KG1 (cell line): ENCODE measurements at places on chromosomes 11 and 22.

DNA sequence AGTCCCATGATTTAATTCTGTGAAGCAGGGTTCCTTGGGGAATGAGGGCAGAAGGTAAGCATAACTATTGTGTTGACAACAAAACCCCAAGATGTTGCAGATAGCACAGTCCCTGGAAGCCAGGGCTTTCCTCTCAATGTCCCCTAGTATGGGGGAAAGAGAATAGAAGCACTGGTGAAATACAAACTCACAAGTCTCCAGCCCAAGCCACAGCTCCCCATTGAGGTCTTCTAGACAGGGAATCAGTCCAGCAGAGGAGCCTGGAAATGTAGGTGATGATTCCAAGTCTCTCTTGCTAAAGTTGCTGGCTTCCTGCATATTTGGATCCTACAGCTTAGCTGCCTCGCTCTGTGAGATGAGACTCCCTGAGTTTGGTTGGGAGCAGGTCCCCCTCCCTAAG, 31.7 kb upstream of the DRD2 start:
- no peak for DNase-seq

DNA sequence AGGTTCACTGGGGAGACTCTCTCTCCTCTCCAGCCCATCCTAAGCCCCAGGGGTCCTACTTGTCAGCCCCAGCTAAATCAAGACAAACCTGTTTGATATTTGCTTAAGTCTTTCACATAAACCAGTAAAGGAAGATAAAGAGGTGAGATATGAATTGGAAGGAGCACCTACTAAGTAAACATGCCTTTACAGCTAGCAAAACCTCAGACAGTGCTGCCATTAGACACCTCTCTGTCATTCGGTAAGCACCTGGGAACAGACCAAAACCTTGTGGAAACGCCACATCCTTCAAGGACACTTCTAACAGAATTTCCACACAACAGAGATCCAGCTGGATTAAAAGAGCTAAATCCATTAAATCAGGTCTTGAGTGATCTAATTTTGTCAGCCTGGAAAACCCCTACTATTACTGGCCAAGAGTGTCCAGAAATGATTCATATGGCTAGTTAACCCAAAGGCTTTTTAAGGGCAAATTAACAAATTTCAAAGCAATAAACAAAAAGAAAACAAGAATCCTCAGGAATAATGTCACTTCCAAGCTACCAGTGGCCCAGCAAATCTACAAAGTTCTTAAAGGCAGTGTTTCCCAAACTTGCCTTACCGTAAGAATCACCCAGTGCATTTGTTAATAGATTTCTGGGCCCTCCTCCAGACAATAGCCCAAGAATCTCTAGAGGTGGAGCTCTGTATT, 2.4 kb downstream of the VPS37C start:
- no peak for DNase-seq

DNA sequence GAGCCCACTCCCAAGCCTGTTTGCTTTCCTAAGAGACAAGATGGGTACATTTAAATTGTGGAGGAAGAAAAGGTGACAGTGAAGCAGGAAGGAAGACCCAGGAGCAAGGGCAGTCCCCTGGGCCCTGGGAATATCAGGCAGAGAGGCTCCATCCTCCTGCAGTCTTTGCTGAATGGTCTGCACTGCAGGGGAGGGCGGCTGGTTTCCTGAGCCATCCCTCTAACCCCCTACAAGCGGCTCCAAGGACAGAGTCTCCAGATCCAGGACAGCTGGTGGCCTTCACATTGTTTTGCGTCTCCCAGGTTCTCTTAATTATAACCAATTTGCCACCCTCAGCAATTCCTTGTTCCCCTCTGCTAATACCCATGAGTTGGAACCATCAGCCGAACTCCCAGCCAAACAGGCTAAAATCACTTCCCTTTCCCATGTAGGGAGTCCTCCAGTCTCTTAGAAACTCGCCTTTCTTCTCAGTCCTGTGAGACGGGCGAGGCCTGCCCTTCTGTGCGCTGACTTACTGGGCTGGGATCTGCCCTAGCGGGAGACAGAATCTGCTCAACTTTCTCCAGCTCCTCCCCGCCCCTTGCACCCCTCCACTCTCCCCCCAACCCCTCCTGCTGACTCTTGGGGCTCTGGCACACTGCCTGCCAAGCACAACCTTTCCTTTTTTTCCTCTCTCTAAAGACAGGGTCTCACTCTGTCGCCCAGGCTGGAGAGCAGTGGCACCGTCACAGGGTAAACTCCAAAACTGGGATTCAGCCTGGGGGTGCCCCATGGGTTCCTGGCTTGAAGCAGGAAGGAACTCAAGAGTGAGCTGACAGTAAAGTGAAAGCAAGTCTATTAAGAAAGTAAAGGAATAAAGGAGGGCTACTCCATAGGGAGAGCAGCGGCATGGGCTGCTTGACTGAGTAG, 53.4 kb upstream of the EMID1 start:
- DNase-seq, result no peak

GRCh38 chr11:101576456-101576855, 7.4 kb downstream of the TRPC6 start:
- no peak for DNase-seq

- no peak for DNase-seq
These were observed 32.7 kb upstream of the CCDC34 start for GRCh38 chr11:27395556-27396258.

DNA sequence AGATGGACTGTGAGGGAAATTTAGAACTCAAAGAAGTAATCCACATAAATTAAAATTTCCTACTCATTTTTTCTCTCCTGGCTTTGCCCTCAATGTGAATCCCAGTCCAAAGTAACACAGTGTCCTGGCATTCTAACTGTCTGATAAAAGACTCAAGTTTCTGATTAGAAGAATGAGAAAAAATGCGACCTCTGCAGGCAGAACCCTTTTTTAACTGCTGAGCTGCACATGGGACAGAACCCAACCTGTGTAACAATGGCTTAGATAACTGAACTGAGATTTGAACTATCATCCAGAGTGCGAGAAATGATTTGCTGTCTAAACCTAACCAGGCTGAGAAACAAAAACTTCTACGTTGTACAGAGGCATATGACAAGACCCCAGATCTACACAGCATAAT, 385.6 kb upstream of the LRRC4C start:
- DNase-seq, result no peak

GRCh38 chr22:38761202-38762162, 5.7 kb upstream of the SUN2 start:
- no peak for DNase-seq

DNA sequence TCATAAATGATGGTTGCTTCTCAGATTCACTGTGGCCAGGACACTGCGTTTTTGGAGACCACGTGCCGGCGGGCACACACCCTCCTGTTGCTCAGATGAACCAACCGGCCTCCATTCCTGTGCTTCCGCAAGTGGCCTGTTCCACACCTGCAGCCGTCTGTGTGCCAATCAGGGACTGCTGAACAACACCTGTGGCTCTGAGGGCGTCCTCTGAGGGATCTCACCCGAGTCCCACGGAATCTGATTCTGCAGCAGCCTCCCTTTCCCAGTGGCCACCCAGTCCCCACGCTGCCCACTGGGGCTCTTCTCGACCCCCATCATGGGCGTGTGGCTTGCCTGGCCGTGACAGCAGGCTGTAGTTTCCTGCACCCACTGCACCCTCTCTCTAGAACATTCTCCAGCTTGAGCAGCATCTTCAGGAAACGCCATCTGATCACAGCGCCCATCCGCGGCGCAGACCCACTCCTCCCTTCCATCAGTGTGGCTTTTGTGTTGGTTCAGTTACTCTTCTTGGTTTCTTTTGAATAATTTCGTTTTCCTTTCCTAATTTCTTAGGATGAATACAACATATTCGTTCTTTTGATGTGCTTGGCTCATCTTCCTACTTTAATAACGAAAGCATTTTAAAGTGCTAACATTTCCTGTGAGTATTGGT, 100.3 kb upstream of the SLC22A12 start:
- no peak for DNase-seq

- no peak for DNase-seq
These were observed 906 bp downstream of the ARSA start for GRCh38 chr22:50626850-50627641.

- DNase-seq, result no peak
These were observed 84.5 kb downstream of the DHCR7 start for GRCh38 chr11:71363721-71364120.

DNA sequence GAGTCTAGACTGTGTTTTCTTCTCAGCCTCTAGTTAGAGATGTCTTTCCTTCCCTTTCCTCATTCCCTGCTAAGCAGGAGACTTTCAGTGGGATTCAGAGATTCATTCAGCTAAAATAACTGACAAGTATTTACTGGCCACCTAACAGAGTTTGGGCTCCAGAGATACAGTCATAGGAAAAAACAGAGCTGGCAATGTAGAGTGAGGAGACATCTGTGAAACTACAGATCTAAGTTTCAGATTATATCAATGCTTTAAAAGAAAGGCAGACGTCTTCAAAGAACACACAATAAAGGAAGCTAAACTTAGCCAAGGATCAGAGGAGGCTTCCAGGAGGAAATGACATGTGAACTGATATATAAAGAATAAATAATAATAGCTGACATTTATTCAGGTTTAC, 355.6 kb upstream of the DDI1 start:
- DNase-seq, result no peak

- no peak for DNase-seq
These were observed 31.8 kb upstream of the GPR83 start for GRCh38 chr11:94433049-94433448.

DNA sequence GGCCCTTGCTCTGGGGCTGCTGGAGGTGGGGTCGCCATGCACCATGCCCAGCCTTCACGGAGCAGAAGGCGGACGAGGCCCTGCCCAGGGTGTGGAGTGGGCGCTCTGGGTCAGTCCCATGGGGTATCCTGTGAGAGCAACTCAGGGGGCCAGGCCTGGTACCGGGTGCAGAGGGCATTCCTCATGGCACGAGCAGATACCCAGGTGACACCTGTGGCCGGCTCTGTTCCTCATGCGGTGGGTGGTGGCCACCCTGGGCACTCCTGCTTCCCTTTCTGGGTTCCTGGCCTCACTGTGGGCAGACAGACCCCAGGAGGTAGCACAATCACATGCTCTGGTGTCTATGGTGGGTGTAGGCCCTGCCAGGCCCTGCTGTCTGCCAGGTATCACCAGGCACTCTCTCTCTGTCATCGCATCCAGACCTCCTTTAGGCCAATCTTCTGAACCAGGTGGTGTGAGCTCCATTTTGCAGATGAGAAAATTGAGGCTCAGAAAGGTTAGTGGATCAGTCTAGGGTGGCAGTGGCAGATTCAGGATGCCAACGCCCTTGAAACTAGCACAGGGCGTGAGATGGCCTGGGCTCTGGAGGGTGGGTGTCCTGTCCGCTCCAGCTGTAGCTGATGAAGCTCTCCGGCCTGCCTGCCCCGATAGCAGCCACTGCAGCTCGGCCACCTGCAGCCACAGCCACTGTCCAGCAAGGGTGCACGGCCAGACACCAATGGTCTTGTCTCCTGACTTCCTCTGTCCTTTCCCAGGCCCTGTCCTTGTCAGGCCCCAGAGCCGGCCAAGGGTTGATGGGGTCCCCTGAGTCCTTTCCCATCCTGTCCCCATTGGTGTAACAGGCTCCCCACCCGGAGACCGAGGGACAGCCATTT, 15.1 kb downstream of the DGKZ start:
- no peak for DNase-seq

DNA sequence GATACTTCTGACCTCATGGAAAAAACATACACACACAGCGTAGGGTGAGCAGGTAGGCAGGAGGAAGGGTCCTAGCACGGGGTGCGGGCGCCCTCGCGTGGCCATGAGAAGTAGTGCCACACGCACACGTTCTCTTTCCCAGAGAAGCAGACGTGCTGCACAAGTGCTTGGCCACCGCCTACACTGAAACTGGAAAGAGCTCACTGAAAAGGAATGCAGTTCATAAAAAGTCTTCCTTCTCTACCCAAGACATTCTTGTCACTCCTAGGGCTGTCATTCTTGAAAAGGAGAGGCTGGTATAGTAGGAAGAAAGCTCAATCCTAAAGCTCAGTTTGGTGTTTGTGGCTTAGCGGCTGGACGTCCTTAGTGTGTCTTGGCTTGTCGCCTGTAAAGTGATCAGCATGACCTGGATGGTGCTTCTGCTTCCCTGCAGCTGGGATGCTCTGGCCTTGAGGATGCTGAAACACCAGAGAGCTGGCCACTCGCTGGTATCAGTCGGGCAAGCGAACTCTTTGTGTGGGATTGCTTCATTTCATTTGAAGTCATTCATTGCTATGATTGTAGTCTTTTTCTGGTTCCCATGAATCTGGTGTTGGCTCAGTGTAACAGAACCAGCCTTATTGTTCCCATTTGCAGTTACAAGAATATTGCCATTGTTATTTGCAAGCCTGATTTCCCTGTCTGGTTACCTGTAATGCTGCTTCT, 303.8 kb downstream of the NTM start:
- peak; percentile 85 for DNase-seq

GRCh38 chr22:44894321-44894720, 115.5 kb downstream of the PHF21B start:
- DNase-seq, result no peak

DNA sequence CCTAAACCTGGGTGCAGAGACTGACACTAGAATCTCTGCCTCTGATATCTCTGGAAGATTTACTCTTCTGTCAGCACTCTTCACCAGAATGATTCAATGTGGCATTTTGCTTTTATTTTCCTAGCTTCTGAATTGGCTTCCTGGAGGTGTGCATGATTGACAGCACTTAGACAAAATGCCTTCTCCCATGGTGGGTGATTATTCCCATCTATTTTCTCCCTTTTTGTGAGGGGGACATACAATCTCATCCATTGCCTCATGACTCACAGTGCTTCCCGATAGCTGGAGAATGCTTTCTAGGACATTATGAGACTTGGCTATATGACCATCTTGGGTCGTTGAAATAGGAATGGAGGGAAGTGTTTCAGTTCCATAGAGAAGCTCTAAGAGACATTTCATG, 4.0 kb upstream of the TRIM68 start:
- no peak for DNase-seq

DNA sequence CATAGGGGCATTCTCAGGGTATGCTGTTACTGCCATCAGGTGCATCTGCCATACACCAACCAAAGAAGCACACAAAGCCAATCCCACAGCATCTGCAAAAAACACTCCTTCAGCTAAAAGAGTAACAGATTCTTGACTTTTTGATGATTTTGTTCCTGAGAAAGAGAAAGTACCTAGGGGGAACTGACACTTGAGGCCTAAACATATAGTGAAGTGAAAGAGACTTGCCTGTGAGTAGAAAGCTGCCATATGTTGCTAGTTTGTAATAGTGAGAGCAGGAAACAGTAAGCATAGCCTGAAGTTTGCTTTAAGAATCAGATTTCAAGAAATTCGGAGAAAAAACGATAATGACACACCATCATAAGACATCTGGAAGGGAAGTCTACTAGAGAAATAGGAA, 97.9 kb upstream of the CTSC start:
- DNase-seq, result no peak

GRCh38 chr11:34151166-34151565, 45.7 kb downstream of the NAT10 start:
- DNase-seq, result no peak

DNA sequence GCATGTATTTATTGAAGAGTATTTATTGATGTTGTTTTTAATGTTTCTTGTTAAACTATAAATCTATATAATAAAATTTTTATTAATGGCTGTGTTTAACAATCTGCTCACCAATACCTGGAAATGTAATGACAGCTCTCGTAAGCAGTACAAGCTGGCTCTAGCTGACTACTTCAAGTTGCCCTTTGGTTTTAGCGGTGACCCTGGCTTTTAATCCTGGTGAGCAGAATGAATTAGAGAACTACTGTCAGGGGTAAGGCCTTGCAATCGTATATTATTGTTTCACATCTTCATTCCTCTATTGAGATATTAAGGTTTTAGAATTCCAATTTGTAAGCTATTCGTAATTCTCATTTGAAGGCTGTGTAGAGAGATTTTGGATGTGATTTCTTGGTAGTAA, 372.2 kb downstream of the METTL15 start:
- DNase-seq, result no peak

GRCh38 chr22:19887256-19887985, 32.7 kb upstream of the GNB1L start:
- DNase-seq, result no peak
